ENCODE measurements at places on chromosomes 6 and 20.

- no peak for DNase-seq
These were observed 104.9 kb upstream of the PREP start for GRCh38 chr6:105507811-105508210.

DNA sequence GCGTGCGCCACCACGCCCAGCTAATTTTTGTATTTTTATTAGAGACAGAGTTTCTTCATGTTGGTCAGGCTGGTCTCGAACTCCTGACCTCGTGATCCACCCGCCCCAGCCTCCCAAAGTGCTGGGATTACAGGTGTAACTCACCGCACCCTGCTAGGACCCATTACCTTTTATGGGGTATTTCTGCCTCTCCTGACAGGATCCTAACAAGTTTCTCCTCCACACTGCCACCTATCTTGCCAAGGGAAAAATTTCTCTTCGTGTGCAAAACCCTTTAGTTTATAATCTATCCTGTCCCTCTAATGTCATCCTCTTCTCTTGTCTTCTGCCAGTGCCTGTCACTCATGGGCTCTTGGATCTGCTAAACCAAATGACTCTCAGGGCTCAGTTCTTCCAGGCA is 1.9 kb downstream of the STMND1 start:
- no peak for DNase-seq

- DNase-seq = no peak
These were observed 1.4 kb upstream of the ZNF217 start for GRCh38 chr20:53595018-53595378.

DNA sequence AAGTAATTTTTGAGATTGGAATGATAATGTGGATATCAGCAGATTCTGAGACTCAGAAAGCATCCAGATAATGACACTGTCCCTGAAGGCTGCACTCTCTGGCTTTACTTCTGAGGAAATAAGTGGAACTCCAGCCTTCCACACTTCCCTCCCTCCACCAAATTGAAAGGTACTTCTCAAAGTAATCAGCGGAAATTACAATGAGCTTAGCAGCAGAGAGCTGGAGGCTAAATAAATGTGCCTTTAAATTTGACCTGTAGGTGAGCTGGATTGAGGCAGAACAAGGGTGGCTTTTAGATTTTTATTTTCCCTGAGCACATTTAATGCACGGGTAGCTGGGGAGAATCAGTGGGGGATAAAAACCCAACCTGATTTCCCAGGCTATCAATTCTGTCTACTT is 39.3 kb upstream of the RNF144B start:
- no peak for DNase-seq

- no peak for DNase-seq
These were observed 19.6 kb upstream of the TRAM2 start for GRCh38 chr6:52596371-52597028.

GRCh38 chr6:141996823-141997222 is 135.9 kb upstream of the GJE1 start:
- no peak for DNase-seq

GRCh38 chr6:81145506-81145905 is 607.0 kb downstream of the TENT5A start:
- DNase-seq = no peak

DNA sequence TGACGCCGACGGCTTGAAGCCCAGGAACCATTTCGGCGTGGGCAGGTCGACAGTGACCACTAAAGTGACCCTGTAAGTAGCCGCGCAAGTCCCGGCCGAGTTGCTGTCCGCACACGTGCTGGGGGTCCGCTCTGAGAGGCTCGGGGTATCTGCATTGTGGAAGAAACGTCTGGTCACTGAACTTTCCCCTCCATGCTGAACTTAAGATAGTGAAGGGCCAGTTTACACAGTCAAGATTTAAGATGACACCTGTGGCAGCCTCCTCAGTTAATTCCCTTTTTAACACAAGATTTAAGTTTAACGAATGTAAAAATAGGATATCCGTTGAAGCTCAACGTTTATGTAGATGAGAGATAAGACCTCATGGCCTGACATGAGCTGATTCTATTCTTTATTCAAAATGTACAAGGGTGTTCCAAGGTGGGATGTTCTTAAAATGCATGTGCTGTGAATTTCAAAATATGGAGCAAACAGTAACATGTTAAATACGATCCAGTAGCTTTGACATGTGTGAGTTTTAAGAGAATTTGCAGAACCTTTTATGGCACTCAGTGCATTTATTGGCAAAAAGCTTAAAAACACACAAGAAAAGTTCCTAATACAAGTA is 116.2 kb downstream of the RTN4IP1 start:
- no peak for DNase-seq

DNA sequence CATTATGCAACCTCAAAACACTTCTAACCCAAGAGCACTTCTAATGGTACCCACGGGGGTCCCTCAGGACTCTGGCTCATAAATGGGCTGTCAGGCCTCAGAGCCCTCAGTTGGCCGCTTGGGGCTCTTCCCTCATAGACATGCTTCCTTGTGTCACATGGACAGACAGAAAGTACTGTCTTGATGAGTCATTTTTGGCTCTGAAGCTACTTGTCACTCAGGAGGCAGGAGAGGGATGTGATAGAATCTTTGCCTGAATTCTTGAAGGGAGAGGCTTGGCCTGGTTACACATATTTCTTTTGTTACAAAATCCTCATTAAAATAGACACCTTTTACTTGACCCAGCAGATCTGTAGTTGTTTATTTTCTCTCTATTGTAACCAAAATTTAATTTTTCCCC is 15.1 kb upstream of the EDN1 start:
- DNase-seq = no peak

- no peak for DNase-seq
These were observed 51.8 kb downstream of the NKAIN2 start for GRCh38 chr6:123855506-123855905.

GRCh38 chr6:118306392-118307238 is 241.5 kb upstream of the PLN start:
- DNase-seq = no peak

DNA sequence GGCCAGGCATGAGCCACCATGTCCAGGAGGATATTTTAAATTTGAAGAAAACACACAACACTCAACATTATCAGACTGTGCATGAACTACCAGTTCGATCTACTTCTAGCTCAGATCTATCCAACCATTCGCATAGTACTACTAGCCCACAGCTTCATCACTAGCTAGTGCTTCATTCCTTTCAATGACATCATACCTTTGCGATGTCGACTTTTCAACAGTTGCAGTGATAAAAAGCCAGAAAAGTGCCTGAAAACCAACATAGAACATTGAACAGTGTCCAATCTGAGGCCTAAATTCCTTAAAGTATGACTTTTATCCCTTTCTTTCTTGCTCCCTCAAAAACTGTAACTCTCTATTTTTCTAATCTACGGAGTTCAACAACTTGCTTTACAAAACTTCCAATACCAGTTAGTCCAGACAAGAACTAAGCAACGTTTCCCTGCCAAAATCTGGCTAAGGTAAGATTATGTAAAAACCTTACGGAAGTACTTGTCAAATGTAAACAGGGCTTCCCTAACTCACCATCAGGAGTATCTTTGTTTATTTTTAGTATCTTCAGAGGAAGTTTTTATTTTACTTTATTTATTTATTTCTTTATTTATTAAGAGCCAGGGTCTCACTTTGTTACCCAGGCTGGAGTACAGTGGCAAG is 434.0 kb upstream of the JARID2 start:
- DNase-seq = no peak

DNA sequence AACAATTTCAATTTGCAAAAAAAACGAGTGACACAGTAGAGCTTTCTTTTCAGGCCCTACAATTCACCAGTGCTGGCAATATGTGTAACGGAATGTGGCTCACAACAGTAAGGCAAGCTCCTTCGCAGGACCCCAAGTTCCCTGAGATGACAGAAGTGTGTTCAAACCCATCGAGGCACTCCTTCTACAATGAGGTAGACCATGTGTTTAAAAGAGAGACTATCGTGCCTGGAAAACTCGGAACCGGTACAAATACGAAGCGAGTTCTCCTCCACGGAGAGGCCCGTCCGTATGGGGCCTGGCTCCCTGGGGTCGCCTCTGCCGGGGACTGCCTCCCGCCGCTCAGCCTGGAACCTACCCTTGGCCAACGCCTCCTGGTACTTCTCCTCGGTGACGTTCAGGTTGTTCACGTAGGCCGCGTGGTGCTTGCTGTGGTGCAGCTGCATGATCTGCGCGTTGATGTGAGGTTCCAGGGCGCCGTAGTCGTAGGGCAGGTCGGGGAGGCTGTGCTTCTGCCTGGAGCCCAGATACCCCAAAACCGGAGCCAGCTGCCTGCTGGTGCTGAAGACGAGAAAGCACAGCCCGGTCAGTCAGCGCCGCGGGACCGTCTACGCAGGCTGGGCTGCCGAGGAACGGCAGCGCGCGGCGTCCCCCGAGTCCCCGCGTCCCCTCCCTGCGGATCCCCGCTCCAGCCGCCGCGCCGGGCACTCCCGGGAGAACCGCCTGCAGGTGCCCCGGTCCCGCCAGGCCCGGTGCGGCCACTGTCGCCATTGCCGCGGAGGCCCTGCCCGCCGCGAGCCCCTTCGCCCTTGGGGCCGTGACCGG is 526 bp downstream of the SOD2 start:
- peak; percentile 67 for DNase-seq

DNA sequence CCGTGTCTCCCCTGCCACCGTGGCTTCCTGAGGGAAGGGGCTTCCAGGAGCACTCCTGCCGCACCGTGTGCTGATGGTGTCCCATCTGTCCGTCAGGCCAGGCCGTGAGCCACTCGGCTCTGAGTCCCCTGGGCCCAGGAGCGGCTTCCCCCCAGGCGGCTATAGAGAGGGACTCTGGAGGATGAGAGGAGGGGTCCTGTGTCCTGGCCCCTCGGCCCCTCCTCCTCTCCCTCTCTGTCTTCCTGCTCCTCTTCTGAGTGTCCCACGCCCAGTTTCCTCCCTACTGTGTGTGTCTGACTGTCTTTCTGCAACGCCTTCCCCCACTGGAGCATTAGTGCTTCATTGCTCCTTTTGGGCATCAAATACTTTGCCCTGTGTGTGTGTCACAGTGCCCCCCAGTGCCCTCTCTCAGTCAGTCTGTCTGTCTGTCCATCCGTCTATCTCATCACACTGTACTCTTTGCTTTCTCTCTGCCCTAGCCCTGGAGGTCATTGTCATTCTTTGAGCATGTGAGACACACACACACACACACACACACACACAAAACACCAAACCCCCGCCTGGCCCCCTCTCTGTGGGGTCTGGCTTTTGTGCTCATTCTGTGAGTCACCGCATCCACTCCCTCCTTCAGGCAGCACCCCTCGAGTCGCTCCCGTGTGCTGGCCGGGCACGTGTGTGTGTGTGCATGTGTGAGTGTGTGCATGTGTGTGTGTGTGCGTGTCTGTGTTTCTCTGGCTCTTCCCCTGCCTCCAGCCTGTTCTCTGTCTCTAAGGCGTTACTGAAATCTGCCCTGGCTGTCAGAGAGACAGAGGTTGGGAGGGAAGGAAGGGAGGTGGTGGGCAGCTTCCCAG is 71.9 kb downstream of the SRC start:
- DNase-seq = no peak

DNA sequence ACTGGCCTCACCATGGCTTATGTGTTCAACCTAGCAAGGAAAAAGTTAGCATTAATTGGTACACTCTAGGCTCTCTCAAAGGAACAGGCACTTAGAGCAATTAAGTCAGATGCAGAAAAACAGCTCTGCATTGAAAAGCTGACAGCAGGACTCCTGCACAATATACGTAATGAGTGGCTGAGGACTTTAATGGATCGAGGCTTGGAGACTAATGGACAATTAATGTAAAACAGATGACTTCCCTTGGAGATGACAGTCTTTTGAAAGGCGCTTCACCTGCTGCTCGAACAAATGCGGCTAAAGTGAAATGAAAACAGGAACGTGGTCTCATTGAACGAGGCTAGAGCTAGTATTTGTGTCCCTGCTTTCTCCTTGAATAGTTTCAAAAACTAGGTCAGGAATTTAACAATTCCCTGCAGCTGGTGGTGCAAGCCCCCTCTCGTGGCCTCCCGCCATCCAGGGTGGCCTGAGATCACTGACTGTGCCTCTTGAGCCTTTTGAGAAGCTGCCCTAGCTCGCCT is 137.1 kb downstream of the ELOVL4 start:
- no peak for DNase-seq

DNA sequence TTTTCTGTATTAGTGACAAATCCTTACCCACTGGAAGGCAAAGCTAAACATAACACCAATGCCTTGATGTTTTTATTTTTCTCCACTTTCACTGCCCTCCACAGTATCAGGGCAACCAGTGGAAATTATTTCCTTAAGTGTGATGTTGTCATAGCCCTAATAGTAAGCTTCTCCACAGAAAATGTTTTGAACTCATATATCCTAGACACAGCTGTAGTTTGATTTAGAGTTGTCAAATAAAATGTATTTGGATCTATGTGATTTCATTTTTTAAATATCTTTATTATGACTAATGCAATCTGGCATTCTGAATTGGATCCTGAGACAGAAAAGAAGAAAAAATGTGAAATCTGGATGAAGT is 70.9 kb upstream of the UFL1 start:
- DNase-seq = no peak

DNA sequence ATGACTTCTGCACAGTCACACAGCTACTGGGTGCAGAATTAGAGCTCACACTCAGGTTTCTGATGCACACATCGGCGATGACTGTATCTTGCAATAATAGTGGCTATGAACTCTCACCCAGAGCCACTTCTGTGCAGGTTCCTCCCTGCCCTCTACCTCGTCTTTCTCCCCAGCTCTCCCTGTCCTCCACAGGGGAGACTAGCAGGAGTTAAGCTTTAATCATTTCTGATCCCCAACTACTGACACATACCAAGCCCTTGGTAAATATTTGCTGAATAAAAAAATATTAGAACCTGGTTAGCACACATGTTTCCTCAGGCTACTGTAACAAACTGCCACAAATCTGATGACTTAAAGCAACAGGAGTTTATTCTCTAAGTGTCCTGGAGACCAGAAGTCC is 222.7 kb upstream of the FOXA2 start:
- no peak for DNase-seq

- peak; percentile 83 for DNase-seq
These were observed 119.5 kb upstream of the CD93 start for GRCh38 chr20:23205611-23206041.

DNA sequence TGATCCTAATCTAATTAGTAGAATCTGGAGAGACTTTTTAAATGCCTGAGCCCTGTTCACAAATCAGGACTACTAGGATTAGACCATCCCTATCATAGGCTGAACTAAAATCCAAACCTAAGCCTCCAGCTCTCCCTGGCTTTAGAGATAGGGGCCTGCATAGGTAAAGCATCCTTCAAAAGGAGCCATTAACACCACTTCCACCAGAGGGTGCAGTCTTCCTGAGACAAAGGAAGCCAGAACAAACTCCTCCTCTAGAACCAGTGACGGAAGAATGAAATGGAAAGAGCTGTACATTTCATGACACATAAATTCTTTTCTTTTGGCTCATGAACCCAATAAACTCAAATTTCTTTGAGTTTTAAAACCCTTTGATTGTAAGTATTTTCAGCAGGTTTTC is 291.2 kb upstream of the ADGRB3 start:
- no peak for DNase-seq
